LoVo (cell line): ENCODE measurements at places on chromosomes 1 and 21.

DNA sequence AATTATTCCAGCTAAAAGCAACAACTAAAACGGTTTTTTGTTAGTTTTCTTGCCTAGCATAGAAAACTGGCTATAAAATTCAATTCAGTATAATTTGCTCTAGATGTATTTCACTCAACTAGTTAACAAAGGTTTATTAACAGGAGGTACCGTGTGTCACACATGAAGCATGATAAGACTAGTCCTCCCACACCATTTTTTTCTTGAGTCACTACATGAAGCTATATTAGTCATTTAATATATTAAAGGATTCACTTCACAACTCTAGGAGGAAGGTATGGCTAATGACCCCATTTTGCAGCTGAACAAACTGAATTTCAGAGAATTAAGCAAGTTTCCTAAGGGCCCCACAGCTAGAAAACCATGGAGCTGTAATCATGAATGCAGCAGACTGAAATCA is 307.8 kb upstream of the USP25 start:
- DNase-seq = no peak

- no peak for DNase-seq
Observed at GRCh38 chr1:192588546-192588945, 13.0 kb downstream of the RGS1 start.

- no peak for DNase-seq
Observed at GRCh38 chr1:53176452-53177208, 20.0 kb upstream of the CPT2 start.

DNA sequence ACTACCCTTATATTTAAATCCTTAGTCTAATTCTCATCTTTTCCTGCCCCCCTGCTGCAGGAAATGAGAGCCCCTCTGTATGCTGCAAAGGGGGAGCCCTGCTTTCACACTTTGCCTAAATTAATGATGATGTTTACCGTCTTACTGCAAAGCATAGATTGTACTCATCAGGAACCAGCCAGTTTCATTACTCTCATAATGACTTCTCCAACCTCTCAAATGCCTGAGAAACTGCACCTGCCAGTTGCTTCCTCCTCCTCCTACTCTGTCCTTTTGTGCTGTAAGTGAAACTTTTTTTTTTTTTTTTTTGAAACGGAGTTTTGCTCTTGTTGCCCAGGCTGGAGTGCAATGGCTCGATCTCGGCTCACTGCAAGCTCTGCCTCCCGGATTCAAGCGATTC is 101.7 kb downstream of the ADSS2 start:
- DNase-seq = no peak

DNA sequence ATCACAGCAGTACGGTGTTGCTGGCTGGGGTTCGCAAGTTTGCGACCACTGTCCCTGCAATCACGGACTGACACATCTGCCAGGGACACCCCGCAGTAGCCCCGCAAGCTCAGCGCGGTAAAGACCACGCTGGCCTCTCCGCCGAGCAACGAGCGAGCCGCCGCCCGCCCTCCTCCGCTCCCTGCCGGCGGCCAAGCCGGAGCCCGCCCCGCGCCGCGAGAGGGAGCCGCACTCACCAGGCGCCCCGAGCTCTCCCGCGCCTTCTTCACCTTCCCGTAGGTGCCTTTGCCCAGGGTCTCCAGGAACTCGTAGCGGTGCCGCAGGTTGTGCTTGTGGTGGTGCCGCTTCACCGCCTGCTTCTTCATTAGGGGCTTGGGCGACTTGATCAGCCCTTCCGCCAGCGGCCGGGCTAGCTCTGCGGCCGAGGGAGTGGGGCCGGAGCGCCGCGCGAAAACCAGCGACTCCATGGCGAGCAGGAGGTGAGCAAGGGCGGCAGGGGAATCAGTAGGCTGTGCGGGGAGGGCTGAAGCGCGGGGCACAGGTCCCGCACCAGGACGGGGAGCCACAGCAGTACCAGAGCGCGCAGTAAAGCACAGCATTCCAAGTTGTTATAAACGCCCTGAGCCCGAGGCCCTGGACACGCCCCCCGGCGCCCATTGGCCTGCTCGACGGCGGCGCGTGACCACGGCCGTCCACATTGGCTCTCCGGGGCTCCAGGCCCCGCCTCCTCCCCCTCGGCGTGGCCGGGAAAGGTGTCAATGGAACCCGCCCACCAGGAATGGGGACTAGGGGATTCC is at the start of gene NUAK2:
Gene NUAK2, minus strand, starts transcription at position 584 of the 797 bp plus-strand sequence. Its CDS starts 117 bp downstream, at position 467.
- DNase-seq = peak; percentile 91

- no peak for DNase-seq
Observed at GRCh38 chr1:213211201-213211600, 160.2 kb downstream of the RPS6KC1 start.

DNA sequence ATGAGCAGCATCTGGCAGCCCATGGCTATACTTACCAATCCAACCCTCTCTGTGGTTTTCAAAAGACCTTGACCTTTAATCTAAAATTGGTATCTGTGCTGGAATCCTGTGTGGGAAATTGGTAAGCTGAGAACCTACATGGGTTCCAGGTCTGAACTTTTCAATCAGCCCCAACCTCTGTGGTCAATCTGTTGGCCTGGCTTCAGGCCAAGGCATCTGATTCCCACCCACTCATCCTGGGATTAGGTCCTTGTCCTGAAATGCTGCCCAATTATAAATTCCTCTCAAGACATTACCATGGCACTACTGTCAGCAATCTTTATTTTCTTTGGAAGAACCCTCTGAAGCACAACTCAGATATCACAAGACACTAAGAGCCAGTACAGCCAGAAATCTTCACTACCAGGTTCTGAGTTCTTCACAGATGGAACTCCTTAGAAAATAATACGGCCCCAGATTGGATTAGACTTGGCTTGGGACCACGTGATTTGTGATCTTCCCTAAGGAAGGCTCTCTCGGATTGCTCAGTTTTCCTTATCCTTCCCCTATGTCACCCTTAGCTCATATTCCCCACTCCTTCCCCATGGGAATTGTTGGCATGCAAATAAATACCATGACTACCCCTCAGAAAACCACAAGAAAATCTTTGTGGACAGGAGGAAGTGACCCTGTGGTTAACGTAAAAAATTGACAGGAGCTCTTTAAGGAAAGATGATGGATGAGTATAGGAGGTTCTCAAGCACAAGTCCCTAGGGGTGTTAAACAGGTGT is 207.9 kb upstream of the ST6GALNAC5 start:
- DNase-seq = peak; percentile 29

- DNase-seq = peak; percentile 77
Observed at GRCh38 chr1:41484402-41485241, at the start of gene EDN2. Gene EDN2 (minus strand): TSS chr1:41484683. CDS start chr1:41484601, 82 bp downstream.

DNA sequence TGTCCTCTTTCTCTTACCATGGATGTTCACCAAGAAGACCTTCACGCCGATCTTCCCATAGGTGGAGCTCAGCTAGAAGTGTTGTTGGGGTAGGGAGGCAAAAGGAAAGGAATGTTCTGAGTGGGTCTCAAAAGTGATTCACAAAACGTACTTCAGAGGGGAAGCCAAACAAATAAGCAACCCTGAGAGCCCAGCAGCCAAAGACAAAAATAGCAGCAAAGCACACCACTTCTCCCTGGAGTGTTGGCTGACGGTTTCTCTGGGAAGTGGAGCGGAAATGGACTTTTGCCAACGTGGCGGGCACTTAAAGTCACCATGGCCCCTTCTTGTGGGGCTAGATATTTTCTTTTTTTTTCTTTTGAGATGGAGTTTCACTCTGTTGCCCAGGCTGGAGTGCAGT is 23.1 kb downstream of the SLC26A9 start:
- no peak for DNase-seq

GRCh38 chr21:16193496-16194094 is 463.8 kb downstream of the USP25 start:
- DNase-seq = no peak

GRCh38 chr1:111911061-111911460 is 78.4 kb downstream of the KCND3 start:
- no peak for DNase-seq

DNA sequence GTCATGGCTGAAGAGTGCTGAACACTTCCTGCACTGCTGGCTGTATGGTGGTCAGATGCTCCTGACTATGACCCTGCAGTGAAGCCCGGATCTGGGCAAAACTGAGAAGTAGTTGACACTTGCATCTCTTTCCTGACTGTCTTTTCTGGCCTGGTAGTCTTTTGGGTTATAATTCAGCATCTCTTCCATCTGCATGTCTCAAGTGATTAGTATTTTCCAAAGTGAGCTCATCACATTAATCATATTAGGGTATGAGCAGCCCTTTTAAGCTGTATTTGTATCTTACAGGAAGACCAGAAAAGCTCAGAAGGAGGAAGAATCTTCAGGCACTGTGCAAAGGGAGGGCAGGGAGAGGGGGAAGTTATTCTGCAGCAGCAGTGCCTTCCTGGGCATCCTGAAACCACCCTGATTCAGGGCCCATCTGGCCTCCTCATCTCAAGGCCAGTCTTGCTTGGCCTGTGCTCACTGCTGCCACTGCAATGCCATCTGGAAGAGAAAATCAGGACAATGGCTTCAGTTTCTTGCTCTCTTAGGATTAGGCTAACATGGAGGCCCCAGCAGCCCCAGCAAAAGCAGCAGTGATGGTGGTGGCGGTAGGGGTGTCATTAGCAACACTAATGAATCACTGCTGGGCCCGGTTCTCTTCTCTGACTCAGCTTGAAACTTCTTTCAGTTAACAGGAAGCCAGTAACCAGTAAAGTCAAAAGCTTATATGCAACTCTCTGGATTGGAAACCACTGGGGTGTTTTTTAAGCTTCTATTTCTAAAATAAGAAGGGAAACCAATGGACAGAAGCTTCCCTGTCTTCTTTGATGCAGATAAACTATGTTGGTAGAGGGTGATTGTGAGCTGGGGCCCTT is 63.3 kb upstream of the WDR26 start:
- DNase-seq = peak; percentile 25

GRCh38 chr1:68938051-68938666 is 441.3 kb upstream of the DEPDC1 start:
- no peak for DNase-seq

DNA sequence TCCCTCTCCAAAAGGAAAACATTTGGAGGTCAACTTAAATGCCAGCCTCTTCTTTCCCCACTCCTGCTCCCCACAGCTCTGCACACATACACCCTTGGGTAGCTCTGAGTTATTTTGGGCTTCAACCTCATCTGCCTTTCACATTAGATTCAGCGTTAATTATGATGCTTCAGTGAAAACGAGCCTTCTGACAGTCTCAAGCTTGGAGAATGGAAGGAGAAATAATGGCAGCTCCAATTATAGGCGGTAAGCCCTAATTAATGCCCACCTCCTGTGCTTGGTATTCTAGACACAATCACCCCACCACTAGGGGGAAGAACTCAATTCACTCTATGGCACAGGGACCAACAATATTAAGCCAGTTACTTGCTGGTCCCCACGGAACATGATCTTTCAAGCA is 397.9 kb downstream of the BRINP2 start:
- no peak for DNase-seq

- DNase-seq = no peak
Observed at GRCh38 chr1:229028544-229028943, 242.4 kb upstream of the RAB4A start.

GRCh38 chr1:39592069-39592468 is 15.5 kb upstream of the PABPC4 start:
- DNase-seq = no peak

DNA sequence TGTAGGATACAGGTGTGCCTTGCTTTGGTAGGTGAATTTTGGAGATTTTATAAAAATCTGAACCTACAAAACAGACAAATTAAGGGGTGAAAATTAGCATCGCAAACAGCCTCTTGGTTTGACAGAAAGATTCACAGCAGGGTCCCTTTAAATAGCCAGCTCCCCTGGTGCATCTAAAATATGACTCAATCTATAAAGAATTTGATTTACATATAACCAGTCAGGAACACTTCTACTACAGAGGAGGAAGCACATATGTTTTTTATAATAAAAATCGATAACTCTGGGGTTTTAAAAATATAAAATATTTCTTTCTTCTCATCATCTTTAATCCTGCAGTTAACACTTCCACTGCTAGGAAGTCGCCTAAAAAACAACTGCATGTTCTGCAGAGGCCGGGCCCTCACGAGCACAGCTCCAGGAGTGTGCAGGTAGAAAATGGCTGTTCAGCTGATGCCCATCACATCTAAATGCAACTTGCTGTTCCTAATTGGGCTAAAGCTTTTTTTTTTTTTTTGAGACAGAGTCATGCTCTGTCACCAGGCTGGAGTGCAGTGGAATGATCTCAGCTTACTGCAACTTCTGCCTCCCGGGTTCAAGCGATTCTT is 203.4 kb downstream of the HS2ST1 start:
- no peak for DNase-seq

DNA sequence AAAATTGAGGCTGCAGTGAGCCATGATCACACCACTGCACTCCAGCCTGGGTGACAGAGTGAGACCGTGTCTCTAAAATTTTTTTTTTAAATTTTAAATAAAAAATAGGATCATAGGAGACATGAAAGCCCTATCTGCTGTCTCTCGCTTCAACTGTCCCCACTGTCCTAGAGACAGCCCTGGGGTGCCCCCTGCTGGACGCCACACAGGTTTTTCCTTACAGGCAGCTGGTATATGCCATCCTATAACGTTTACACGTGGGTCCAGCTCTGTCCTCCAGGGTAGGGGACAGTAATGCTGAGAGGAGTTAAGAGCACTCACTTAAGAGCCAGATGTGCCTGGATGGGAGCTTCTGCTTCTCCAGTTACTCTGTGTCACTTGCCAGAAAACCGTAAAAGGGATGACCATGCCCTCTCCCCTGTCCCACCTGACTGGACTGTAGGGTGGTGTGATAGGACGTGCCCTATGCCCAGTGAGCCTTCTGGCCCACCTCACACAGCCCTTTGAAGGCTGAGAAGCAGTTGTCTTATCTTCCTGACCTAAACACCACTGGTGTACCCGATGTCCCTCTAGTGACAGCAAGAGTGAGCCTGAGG is 8.5 kb downstream of the FBXO2 start:
- peak; percentile 60 for DNase-seq

- no peak for DNase-seq
Observed at GRCh38 chr1:192784397-192784796, 24.4 kb upstream of the RGS2 start.

DNA sequence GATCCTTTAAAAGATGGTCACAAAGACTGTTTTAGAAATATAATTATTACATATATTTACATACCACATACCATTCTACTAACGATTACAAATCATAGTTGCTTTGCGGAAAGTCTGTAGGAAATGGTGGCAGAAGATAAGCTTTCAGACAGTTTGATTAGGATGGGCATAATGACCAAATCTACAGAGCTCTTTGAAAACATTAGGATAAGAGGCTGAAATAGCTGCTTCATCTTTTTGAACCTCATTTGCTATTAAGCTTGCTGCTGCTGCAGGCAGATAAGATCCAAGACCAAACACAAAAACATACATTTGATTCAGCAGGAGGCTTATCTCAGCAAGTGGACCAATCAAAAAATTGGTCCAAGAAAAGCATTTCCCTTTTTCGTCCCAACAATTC is 47.1 kb downstream of the DDAH1 start:
- no peak for DNase-seq

DNA sequence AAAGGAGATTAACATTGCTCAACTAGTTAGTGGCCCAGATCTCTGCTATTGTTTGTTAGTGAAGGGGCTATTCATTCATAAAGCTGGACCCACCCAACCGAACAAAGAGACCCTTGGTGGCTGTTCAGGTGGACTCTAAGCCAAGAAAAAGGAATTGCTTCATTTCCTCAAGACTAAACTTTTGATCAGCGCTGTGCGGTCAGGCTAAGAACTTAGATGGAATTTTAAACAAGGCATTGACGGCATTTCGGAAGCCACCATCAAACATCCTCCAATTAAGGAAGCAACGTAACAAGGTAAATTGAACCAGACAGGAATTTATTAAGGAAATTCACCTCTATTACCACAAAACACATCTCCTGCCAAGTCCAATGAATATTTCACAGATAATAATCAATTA is 19.9 kb upstream of the SHCBP1L start:
- no peak for DNase-seq
